Activated CD4-positive, alpha-beta T cell treated with anti-CD3 and anti-CD28 coated beads, Interleukin-2, Interleukin-6, amounts not matched to agents 100 ng/mL and 50 ng/mL, durations not matched to agents 16 hours and 8 hours (primary cell): ENCODE measurements at places on chromosomes 4 and X.

DNA sequence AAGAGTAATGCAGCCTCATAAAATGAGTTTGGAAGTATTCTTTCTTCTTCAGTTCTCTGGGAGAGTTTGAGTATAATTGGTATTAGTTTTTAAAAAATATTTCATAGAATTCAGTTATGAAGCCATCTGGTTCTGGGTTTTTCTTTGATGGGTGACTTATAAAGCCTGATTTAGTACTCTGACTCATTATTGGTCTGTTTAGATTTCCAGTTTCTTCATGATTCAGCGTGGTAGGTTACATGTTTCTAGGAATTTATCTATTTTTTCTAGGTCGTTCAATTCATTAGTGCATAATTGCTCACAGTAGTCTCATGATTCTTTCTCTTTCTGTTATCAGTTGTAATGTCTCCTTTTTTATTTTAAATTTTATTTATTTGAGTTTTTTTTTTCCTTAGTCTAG, 111.2 kb downstream of the CEP44 start:
- DNase-seq, result peak; percentile 10

DNA sequence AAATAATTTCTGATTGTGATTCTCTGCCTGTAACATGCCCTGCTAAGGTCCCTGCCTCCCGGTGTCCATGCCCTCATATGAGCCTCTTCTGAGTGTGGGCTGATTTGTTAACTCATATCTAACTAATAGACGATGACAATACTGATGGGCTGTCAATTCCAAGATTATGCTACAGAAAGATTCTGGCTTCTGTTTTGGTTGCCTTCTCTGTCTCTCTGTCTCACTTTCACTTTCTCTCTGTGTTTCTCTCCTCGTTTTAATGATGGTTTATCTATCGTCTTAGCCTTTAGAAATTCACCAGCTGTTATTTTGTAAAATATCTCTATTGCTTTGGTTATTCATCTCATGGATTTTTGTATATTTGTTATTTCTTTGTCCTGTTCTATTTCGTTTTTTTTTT, 312.5 kb upstream of the ANXA10 start:
- no peak for DNase-seq

GRCh38 chr4:186749611-186750281, 26.1 kb upstream of the FAT1 start:
- no peak for DNase-seq

GRCh38 chr4:660401-660800, 13.7 kb downstream of the ATP5ME start:
- no peak for DNase-seq

DNA sequence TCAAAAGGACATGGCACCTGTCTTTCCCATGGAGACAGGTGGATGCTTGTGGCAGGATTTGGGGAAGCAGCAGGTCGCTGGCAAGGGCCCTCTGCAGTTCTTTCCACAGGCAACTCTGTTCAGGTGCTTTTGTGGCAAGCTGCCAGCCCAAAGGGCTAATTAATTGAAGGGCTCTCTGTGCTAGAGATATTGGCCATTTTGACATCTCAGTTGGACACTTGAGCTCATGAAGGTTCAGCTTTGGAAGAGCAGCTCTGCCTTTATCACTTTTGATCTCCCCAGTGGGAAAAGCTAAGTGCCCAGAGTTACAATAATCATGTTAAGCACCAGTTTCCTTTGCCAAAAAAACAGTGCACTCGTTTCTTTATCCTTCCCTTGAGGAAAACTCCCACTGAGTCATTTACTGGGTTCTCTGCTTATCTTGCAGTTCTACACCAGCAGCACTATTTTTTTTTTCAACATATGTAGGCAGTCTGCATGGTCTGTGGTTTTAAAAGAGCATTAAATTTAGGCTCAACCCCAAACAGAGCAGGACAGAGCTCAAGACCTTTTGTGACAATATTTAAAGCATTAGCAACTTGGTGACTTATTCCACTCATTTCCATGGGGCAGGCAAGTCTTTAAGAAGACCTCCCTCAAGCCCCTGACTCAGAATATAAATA, 336.4 kb upstream of the RASGEF1B start:
- no peak for DNase-seq

DNA sequence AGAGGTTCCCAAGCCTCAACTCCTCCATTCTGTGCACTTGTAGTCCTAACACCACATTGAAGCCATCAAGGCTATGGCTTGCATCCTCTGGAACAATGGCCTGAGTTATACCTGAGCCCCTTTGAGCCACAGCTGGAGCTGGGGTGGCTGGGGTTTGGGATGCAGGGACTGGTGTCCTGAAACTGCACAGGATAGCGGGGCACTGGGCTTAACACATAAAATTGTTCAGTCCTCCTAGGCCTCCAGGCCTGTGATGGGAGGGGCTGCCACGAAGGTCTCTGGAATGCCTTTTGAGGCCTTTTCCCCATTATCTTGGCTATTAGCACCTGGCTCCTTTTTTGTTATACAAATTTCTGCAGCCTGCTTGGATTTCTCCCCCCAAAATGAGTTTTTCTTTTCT, 35.5 kb downstream of the CFAP299 start:
- no peak for DNase-seq

- no peak for DNase-seq
These were observed 8.1 kb downstream of the HAUS7 start for GRCh38 chrX:153462291-153462690.

GRCh38 chr4:96312046-96312685, 472.3 kb downstream of the PDHA2 start:
- no peak for DNase-seq

GRCh38 chrX:11386001-11386523, 92.8 kb downstream of the AMELX start:
- no peak for DNase-seq
